ENCODE measurements at places on chromosomes 5 and 9.

GRCh38 chr5:170143710-170144109 is 38.0 kb downstream of the FOXI1 start:
- DNase-seq: no peak

GRCh38 chr5:31731016-31731415 is 92.1 kb downstream of the PDZD2 start:
- DNase-seq: no peak

GRCh38 chr5:142939884-142940283 is 169.7 kb downstream of the ARHGAP26 start:
- DNase-seq: no peak

DNA sequence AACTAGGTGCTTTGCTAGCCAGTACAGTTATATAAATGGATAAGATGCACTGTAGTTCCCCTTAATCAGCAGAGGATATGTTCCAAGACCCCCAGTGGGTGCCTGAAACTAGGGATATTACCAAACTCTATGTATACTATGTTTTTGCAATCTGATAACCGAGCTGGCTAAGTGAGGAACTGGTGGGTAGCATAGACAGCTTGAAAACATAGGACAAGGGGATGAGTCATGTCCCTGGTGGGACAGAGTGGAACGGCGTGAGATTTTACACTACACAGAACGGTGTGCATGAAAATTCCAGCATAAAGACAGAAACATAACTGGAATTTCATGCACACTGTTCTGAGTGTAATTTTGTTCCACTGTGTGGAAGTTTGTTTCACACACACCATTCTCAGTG is 86.9 kb downstream of the BASP1 start:
- no peak for DNase-seq

GRCh38 chr5:171528865-171529614 is 109.6 kb downstream of the FGF18 start:
- DNase-seq: no peak

DNA sequence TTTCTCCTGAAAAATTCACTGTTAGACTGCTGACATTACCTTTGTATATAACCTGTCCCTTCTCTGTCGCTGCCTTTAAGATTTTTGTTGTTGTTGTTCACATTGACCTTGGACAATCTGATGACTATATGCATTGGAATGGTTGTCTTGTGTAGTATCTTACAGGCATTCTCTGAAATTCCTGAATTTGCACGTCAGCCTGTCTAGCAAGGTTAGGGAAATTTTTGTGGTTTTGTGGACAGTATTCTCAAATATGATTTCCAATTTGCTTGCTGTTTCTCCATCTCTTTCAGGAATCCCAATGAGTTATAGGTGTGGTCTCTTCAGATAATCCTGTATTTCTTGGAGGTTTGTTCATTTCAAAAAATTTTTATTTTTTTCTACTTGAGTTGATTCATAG is 140.8 kb downstream of the PRR16 start:
- DNase-seq: no peak

- no peak for DNase-seq
Measured at GRCh38 chr5:127451096-127451495, 66.3 kb upstream of the PRRC1 start.

DNA sequence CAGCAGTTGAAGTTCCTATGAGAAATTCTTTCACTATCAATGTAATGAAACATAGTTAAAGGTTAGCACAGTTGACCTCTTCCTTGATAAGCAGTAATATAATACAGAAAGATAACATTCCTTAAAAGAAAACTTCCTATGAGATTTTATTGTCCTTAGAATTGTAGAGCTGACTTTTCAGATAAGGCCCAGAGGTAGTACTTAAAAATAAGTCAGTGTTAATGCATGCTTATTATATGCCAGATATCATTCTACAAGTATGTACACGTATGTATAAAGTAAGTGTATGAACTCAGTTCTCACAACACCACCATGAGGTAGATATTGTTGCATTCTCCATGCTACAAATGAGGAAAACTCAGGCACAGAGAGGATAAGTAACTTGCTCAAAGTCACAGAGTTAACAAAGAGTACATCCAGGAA is 15.3 kb downstream of the AP3S1 start:
- no peak for DNase-seq

- no peak for DNase-seq
Measured at GRCh38 chr9:131406563-131407436, 12.9 kb downstream of the PRRC2B start.

Measured in KBM-7 (cell line).